ENCODE measurements at places on chromosomes 11 and 22. TPM values are rescaled to one million over a fixed set of nuclear protein-coding genes. Genes with fewer than 3 reads are reported as not detected.

The KRTAP5-7 gene
- total RNA-seq, result 0.72 TPM

The RBFOX2 gene
- 37.9 TPM for total RNA-seq

The TENM4 gene
- total RNA-seq, result 1.4 TPM

- no peak for DNase-seq
Measured at GRCh38 chr11:109405671-109406070, 16.3 kb upstream of the C11orf87 start.

DNA sequence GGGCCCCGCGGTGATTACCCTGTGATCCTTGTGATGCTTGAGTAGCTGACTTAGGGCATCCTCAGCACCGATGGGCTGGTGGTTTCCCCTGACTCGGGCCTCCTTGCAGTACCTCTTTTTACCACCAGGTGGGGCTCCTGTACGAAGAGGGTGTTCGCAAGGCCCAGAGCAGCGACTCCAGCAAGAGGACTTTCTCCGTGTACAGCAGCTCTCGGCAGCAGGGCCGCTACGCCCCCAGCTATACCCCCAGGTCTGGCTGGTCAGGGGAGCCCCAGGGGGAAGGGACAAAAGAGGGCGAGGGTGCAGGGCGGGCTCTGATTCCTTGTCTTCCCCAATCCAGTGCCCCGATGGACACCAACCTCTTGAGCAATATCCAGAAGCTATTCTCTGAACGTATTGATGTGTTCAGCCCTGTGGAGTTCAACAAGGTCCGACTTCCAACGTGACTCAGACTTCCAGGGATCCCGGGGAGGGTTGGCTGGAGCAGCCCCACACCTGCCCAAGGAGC lies 1.3 kb upstream of the TM7SF2 start:
- peak; percentile 95 for DNase-seq

GRCh38 chr11:131858505-131858904 lies 488.1 kb downstream of the NTM start:
- DNase-seq, result no peak

DNA sequence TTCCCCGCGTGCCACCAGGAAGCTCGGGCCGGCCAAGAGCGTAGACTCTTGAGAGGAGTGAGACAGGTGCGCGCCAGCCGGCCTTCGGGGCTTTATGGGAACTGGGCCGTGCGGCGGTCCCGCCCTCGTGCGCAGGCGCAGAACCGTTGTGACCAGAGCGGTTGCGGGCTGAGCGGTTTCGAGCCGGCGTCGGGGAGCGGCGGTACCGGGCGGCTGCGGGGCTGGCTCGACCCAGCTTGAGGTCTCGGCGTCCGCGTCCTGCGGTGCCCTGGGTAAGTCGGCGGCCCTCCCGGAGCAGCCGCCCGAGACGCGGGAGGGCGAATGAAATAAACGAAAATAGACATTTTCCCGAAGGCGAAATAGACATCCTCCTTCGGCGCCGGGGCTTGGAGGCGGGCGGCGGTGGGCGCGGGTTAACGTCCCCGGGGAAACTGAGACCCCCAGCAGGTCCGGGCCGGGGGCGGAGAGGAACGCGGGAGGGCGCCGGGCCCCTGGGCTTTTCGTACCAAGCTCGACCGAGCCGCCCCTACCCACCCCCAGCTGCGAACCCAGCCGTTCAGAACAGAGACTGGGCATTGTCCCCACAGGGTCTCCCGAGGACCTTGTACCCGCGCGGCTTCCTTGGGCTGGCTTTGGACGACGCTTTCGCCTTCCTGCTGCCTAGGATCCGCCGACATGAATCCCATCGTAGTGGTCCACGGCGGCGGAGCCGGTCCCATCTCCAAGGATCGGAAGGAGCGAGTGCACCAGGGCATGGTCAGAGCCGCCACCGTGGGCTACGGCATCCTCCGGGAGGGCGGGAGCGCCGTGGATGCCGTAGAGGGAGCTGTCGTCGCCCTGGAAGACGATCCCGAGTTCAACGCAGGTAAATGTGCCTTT lies at the start of gene ASRGL1:
Gene ASRGL1 (plus strand): TSS at position 146 of the 879 bp plus-strand sequence. CDS start 530 bp downstream, at position 676.
- DNase-seq, result peak; percentile 96
